Mammary epithelial cell (primary cell): ENCODE measurements at places on chromosomes 6 and 20. TPM values are rescaled to one million over a fixed set of nuclear protein-coding genes. Genes with fewer than 3 reads are reported as not detected.

ADTRP gene
- 74.0 TPM for total RNA-seq

OR2B2 gene
- total RNA-seq = not detected in 2 replicates

GRCh38 chr20:41229259-41229658, 88.3 kb downstream of the ZHX3 start:
- DNase-seq = no peak

IDH3B gene
- 78.5 and 82.8 TPM in 2 replicates for total RNA-seq

DNA sequence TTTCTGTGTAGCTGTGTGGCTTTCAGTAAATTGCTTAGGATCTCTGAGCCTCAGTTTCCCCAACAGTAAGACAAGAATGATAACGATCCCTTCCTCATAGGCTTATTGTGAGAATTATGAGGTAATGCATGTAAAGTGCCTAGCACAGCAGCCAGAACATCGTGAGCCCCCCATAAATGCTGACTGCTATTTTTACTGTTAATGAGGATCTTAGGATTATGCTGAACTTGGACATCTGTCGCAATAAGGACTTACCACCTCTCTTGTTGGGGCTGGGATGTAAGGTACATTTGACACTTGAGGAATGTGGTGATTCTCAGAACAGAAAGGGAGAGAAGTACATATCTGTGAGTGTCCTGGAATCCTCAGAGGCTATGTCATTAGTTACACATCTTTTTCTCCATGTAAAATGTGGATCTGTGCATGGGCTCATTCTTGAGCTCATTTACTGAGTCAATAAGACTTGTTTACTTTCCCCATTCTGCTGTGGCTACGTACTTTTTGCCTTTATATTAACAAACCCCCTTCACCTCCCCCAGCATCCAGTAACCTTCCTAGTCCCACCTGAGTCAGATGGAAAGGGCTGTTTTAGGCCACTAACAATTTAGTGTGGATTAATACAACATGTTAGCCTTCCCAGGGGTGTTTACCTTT, 64.4 kb upstream of the PLEKHG1 start:
- DNase-seq = no peak

DNA sequence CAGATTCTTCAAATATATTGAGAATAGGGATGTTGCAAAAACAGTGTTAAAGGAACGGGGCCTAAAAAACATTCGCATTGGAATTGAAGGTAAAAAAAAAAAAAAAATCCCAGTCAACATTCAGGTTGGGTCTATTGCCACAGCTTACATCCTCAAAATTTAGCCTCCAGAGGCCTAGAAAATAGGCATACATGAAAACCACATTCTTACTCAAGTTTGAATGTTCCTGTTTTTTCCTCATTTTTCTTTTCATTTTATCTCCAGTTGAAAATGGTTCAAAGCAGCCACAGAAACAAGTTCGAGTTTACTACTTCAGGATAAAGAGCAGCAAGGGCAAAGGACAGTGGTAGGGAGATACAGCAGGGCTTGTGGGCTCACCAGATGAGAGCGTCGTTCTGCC, 41.9 kb downstream of the KCTD20 start:
- DNase-seq = no peak

DNA sequence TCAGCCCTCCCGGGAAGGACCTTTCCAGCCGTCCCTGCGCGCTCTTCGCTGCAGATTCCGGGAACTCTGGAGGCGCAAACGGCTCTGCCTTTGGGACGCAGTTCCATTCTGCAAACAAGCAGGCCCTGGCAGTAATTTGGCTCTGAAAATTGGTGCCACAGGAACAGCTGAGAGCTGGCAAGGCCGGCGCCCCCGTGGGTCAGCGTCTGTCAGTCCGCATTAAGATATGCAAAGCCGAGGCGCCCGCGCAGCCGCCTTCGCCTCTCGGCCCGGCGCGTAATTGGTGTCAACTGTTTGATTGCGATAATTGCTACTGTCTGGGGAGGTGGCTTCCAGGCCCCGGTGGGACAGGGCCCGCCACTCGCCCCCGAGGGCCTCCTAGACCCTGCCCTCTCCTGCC, 73.6 kb downstream of the NCR2 start:
- no peak for DNase-seq

DNA sequence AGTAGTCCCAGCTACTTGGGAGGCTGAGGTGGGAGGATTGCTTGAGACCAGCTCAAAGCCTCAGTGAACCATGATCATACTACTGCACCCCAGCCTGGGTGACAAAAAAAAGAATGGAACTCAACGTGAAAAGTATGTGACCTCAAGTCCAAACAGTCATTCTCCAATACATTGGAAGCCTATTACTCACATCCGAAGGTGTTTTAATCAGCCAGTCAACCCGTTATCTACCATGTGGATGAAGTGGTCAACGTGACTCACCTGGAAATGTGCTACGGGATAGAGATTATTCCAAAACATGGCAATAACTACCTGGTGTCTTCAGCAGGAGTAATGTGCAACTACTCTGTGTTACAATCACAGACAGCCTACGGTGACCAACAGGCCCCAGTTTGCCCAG, 85.8 kb upstream of the TOP1 start:
- DNase-seq = peak; percentile 24

DEFB132 gene
- not detected for total RNA-seq
